ENCODE measurements at places on chromosomes 5 and 9.

- DNase-seq, result peak; percentile 30
Measured at GRCh38 chr5:88665750-88666215, 217.2 kb downstream of the MEF2C start.

DNA sequence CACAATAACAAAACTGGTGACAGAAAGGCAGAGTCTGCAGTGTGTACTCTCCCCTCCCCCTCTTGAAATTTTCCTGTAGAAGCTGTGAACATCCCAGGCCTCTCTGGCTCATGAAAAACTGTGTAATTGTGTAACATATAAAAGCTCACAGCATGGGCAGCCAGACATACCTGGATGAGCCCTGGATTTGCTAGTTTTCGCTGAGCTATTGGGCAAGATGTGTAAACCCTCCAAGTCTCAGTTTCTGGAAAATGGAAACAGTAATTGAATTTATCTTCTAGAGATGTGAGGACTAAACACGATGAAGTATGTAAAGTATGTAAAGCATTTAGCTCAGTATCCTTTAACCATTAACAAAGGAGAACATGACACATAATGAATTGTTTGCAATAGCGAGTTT, 143.2 kb upstream of the ANKH start:
- DNase-seq, result no peak

DNA sequence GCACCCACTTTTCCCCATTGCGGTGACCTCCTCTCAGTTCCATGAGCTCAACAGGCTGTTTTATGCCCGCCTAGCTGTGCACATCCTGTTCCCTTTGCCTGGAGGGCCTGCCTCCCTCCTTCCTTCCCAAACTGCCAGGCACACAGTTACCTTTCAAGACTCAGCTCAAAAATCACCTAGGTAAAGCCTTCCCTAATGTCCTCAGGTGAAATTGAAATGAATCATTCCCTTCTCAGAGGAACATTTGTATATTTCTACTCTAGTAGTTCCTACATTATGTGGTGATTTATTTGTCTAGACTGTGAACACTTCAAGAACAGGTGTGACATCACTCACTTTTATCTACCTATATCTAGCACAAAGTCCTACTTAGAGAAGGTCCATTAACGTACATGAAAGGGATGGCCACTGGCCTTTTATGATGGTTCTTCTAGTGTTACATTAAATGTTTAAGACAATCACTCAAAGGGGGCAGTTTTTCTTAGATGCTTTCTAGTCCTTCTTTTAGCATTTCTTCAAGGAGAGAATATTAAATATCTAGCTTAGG, 103.5 kb upstream of the EQTN start:
- no peak for DNase-seq

GRCh38 chr9:137387114-137387890, 35.7 kb downstream of the EXD3 start:
- DNase-seq, result no peak

- no peak for DNase-seq
Measured at GRCh38 chr5:89297066-89297465, 414.1 kb upstream of the MEF2C start.

- DNase-seq, result no peak
Measured at GRCh38 chr9:89911721-89912604, 307.2 kb downstream of the GADD45G start.

GRCh38 chr5:146761811-146762210, 116.7 kb downstream of the PPP2R2B start:
- DNase-seq, result no peak

GRCh38 chr9:14608540-14608939, 84.7 kb downstream of the ZDHHC21 start:
- DNase-seq, result no peak

GRCh38 chr5:123673107-123673506, 161.1 kb downstream of the CSNK1G3 start:
- DNase-seq, result peak; percentile 5

DNA sequence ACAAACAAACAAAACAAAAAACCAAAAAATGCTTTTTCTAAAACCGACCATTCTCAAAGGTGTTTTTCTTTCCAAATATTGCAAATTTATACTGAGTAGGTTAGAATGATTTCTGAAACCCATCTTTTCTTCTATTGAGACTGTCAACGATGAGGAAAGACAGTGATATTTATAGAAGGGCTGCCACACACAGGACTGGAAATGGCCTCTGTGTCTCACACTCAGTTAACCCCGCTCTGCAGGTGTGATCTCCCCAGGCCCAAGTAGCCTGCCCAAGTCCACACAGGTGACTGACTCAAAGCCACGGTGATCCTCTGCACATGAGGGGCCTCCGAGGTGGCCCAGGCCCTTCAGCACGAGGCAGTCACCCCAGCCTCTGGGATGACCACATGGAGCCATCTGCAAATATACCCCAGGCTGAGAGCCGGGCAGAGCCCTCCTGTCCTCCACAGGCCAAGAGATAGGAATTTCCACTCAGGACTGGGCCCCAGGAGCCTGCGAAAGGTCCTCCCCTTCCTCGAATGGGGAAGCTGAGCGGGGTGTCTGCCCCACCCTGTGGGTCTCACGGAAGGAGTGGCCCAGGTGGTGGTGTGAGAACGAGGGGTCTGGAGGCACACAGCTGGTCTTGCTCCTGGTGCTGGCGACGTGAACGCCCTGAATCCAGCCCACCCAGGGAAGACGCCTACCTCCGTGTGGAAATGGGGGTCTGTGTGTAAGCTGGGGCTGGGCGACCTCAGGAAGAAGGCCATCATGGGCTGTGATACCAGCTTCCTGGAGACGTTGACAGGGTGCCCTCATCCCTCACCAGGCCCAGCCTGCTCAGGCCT, 53.0 kb upstream of the PHYKPL start:
- no peak for DNase-seq

- DNase-seq, result peak; percentile 76
Measured at GRCh38 chr5:142046191-142046590, 33.4 kb upstream of the GNPDA1 start.

GRCh38 chr5:34735491-34736426, 79.6 kb downstream of the RAI14 start:
- no peak for DNase-seq

- no peak for DNase-seq
Measured at GRCh38 chr9:87181670-87182069, 234.4 kb upstream of the GAS1 start.

GRCh38 chr9:72984991-72985390, 32.1 kb upstream of the ALDH1A1 start:
- no peak for DNase-seq

- no peak for DNase-seq
Measured at GRCh38 chr5:61735531-61735930, 403.5 kb downstream of the ZSWIM6 start.

- DNase-seq, result no peak
Measured at GRCh38 chr5:119532637-119533036, 80.3 kb downstream of the HSD17B4 start.

DNA sequence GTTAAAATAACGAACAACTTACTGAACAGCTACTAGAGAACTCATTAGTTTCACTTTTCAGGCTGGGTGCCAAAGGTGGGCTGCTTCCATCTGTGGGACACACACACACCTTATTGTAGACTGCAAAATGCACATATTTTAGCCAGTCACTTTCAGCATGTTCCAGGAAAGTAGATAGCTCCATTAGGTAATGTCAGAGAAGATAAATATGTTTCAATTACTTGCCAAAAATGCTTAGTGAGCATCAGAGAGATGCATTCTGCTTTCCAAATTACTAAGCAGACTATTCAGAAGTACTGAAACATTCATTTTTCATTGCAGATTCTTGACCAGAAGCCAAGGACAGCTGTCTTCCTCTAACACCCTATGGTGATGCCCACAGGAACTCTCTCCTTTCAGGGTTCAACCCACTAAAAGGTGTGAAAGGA, 56.2 kb upstream of the APC start:
- DNase-seq, result peak; percentile 23

GRCh38 chr5:43038496-43038989, 1.6 kb downstream of the ANXA2R start:
- peak; percentile 74 for DNase-seq

- no peak for DNase-seq
Measured at GRCh38 chr5:106600803-106601202, 1069.9 kb downstream of the EFNA5 start.

DNA sequence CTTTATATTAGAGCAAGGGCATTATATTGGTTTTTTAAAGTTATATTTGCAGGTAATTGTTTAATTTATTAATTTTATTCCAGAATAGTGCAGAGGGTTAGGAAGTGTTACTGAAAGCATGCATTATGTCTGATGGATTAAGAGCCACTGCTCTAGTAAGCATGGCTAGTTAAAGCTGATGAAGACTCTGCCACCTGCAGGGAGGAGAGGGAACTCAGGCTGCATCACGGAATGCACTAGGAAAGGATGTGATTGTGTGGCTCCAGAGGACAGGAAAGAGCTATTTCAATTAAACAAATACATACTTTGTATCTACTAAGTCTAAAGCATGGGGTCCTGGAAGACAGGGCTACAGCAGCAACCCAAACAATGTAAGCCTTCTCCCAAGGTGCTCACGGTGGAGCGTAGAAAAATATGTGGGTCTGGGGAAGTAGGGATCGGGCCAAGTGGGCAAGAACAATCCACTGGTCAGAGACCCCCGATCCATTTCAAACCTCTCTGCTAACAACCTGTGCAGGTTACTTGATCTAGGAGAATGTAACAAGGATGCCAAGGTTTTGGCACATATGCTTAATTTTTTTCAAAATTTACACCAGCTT, 15.3 kb upstream of the GRXCR2 start:
- DNase-seq, result peak; percentile 50

DNA sequence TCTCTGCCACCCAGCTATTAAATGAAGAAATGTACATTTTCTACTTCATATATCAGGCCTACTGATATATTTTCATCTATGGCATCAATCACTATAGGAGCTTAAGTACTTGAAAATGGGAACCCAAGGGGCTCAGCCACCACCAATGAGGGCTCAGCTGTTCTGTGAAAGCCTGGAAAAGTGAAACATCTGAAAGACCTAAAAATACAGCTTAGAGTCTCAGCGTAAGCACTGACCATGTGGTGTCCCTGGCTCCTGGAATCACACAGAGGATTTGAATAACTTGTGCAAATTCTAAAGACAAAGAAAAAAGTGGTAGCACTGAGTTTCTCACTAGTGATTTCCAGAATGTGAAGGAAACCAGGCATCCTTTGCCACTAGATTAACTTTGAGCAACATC, 64.5 kb downstream of the PTPRD start:
- no peak for DNase-seq

- no peak for DNase-seq
Measured at GRCh38 chr9:134912126-134912840, 5.4 kb downstream of the FCN1 start.

DNA sequence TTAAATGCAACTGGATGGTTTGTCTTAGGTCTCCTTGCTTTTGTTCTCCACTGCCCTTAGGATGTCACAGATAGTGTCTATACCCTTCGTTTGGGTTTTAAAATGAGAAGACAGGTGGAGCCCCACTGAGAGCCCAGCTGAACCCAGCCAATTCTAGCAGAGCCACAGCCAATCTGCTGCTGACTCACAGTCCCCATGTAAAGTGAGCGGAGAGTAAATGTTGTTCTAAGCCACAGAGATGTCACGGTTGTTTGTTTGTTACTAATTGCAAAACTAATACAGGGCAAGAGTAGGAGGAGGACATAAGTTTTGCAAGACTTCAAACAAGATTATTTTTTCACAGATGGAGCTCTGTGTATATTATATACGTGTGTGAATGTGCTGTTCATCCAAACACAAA, 50.5 kb upstream of the AGXT2 start:
- DNase-seq, result no peak

DNA sequence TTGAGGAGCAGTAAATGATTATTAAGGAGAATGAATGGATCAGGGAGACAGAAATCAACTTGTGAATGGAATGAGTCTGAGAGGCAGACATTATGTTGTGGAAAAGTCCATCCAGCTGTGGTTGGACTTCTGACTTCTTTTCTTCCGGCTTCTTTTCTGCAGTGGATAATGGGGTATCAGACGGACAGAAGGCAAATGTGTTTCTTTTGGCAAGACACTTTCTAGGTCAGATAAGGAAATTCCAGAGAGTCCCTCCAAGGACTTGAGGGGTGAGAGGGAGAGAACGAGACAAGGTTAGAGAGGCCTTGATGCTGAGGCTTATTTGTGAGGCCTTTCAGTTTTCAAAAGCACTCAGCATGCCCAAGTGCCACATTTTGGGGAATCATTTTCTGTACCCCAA, 17.1 kb upstream of the GRHPR start:
- no peak for DNase-seq

GRCh38 chr5:143111799-143112198, 291.7 kb downstream of the NR3C1 start:
- no peak for DNase-seq

GRCh38 chr9:8604201-8604600, 804.6 kb upstream of the DMAC1 start:
- no peak for DNase-seq

GRCh38 chr9:28378231-28378630, 805.0 kb upstream of the C9orf72 start:
- no peak for DNase-seq

DNA sequence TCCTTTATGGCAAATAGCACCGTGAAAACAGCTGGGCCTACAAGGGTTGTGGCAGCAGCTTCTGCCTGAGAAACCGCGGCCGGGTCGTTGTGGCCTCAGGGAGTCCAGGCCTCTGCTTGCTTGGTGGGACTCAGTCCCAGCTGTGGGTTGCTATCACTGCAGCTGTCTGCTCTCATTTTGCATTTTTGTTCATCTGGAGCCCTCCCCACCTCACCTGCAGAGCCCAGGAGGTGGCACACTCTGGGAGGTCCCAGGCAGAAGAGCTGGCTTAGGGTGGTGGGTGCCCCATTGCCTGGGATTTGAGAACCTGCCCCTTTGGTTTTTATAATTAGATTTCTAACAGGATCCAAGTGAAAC, 138.4 kb downstream of the GADD45G start:
- DNase-seq, result peak; percentile 11

DNA sequence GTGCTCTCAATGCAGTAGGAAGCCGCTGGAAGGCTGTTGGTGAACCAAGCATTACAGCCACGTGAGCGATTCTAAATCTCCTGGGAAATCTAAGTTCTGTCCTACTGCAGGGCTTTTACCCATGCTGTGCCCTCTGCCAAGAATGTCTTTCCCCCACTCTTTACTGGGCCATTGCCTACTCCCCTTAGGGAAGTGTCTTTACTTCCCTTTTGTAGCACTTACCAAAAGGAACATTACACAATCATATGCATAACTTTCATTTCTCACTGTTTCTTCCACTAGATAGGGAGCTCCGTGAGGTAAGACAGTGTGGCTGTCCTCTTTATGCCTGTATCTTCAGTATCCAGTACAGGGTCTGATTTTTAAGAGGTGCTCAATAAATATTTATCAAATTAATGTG, 241.7 kb upstream of the NR4A3 start:
- DNase-seq, result no peak

DNA sequence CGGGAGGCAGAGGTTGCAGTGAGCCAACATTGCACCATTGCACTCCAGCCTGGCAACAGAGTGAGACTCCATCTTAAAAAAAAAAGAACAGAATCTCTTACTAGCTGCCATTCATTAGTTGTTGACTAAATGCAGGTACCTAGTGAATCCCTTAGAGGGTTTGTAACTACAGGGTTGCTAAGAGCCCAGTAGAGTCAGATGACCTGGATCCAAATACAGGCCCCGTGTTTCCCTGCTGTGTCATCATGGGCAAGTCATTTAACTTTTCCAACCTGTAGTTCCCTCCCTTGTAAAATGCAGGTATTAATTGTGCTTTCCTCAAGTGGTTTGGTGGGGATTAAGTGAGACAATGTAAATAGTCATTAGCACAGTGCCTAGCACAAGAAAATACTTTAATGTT, 32.8 kb downstream of the PLAC8L1 start:
- DNase-seq, result no peak

Measured in RPMI8226 (cell line).